Activated CD4-positive, alpha-beta T cell treated with anti-CD3 and anti-CD28 coated beads, Interleukin-2, amount 10 ng/mL, durations not matched to agents 24 days and 14 days (primary cell): ENCODE measurements at places on chromosomes 12 and 14. TPM values are rescaled to one million over a fixed set of nuclear protein-coding genes. Genes with fewer than 3 reads are reported as not detected.

COPZ1 gene
- 116 and 121 TPM in 2 replicates for total RNA-seq

TMEM233 gene
- total RNA-seq: not detected in 2 replicates

ADAM21 gene
- total RNA-seq: not detected in 2 replicates

NGB gene
- not detected in 2 replicates for total RNA-seq

FZD10 gene
- total RNA-seq: not detected in 2 replicates

POTEM gene
- total RNA-seq: not detected in 2 replicates

CD163L1 gene
- not detected in 2 replicates for total RNA-seq

ASIC1 gene
- 17.6 and 19.7 TPM in 2 replicates for total RNA-seq

PPP2R3C gene
- 51.6 and 58.1 TPM in 2 replicates for total RNA-seq

KRT3 gene
- total RNA-seq: 0.14 TPM in 2 replicates

KRT78 gene
- not detected in 2 replicates for total RNA-seq

CCT2 gene
- 490 and 511 TPM in 2 replicates for total RNA-seq

INSM2 gene
- total RNA-seq: not detected in 2 replicates

IAPP gene
- total RNA-seq: not detected in 2 replicates
